ENCODE measurements at places on chromosomes 2 and 18. TPM values are rescaled to one million over a fixed set of nuclear protein-coding genes. Genes with fewer than 3 reads are reported as not detected.

ZNF396 gene
- total RNA-seq: 5.8 TPM

SCN3A gene
- 197 TPM for total RNA-seq

RAB6C gene
- 2.5 TPM for total RNA-seq

TCF23 gene
- not detected for total RNA-seq

KLHL14 gene
- 2.1 TPM for total RNA-seq

KIF1A gene
- total RNA-seq: 358 TPM

ITPRIPL1 gene
- total RNA-seq: 1.6 TPM

XIRP2 gene
- total RNA-seq: 0.92 TPM
